ENCODE measurements at places on chromosomes 4 and X.

DNA sequence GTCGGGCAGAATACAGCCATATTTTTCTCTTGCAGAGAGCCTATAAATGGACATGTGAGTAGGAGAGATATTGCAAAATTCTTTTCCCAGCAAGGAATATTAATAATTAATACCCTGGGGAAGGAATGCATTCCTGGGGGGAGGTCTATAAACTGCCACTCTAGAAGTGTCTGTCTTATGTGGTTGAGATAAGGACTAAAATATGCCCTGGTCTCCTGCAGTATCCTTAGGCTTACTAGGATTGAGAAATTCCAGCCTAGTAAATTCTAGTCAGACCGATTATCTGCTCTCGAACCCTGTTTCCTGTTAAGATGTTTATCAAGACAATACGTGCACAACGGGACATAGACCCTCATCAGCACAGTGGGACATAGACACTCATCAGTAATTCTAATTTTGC, 872.6 kb downstream of the FSTL5 start:
- DNase-seq: no peak

DNA sequence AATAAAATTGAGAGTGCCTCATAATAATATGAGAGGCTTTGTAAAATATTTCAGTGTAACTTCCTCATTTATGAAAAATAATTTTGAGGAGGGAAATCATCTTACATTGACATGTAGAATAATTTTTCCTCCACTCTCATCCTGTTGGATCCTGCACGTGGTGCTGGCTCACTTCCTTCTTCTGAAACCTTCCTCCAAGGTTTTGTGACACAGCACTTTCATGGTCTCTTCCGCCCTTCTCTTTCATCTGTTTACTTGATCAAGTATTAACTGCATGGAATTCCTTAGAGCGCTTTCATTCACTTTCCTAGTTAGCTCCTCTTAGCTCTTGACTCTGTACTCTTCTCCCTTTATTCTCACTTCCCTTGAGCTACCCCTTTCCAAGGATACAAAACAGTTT, 246.5 kb downstream of the RAPGEF2 start:
- DNase-seq: no peak

DNA sequence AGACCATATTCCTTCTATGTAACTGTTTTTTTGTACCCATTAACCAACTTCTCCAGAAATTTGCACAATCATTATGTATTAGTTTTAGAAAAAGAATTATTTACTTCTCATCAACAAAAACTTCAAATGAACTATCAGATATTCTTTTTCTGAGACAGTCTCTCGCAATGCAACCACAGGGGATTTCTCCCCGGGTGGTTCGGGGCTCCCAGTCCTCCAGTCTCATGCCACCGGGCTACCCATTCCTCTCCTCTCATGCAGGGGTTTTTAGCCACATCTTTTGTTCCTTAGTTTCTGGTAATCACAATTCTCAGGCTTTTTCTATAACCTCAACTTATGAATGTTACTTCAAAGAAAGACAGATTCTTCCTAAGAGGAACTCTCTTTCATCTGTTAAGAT, 46.6 kb upstream of the CLNK start:
- DNase-seq: no peak

GRCh38 chrX:53080628-53081580, 1.3 kb upstream of the TSPYL2 start:
- no peak for DNase-seq

DNA sequence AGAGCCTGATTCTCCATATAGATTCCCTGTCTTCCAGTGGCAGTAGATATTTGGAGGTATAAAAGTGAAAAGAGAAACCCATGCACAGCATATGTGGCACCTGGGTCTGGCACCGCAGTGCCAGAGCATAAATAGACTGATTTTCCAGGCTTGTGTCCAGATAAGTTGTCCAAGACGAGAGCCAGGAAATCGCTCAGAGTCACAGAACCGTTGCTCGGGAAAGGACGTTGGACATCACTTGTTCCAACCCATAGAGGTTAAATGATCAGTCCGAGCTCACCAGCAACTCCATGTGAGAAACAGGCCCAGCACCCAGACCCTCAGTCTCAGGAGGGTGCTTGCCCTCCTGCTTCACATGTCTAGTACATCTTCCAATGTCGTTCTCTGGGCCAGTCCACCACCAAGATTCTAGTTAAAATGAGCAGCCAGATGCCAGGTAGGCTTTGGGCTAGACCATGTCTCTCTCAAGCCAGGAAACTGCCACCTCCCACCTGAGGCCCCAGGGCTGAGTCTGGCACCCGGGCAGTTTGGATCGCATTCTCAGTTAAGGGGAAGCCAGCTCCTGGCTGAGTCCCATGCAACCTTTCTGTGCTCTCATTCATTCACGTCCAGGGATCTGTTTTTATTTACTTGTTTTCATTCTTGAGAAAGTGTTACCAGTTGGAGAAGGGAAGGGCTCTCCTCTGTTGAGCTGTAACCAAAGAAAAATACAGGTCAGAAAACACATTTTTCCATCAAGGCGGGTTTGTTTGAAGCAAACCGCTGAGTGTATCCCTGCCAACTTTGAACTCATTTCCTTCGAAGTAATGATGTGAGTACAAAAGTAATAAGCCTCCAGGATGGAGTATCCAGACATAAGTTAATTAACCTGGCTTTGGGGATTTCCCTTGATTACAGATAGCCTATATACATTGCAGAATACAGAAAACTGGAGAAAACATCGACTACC, 91.7 kb downstream of the PHOX2B start:
- no peak for DNase-seq

GRCh38 chr4:182560358-182560757, 317.2 kb downstream of the TENM3 start:
- no peak for DNase-seq

DNA sequence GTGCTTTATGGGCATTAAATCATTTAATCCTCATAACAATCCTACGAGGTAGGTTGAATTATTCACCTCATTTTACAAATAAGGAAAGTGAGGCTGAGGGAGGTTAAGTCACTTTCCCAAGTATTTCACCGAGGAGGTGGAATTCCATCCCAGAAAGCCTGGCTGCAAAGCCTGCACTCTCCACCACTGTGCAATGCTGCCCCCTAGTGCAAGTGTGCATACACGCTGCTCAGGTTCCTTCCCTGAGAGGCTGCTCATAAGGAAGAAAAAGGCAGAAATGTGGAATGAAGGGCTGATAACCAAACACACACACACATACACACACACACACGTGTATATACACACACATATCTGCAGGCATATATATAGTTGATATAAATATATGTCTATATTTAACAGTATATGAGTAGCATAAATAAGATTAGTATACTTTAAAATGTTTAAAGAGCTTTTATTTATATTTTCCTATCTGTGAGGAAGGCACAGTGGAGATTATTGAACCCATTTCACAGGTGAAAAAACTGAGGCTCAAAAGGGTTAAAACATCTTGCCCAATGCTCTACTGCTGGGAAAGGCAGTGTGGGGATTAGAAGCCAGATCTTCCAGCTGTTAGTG, 714.5 kb upstream of the TENM3 start:
- no peak for DNase-seq

GRCh38 chr4:53116954-53117353, 248.9 kb downstream of the SCFD2 start:
- no peak for DNase-seq

GRCh38 chr4:52051213-52051614, at the start of gene SPATA18:
Gene SPATA18 (plus strand): TSS chr4:52051304. CDS start chr4:52051705, 401 bp downstream.
- no peak for DNase-seq

GRCh38 chr4:127618427-127618826, 14.3 kb upstream of the INTU start:
- DNase-seq: no peak

- no peak for DNase-seq
Observed at GRCh38 chrX:120358737-120359456, 3.0 kb upstream of the ATP1B4 start.

GRCh38 chr4:213971-214370, 89.7 kb downstream of the ZNF718 start:
- no peak for DNase-seq

- DNase-seq: no peak
Observed at GRCh38 chrX:108316456-108316855, 121.8 kb downstream of the COL4A6 start.

GRCh38 chr4:106299977-106300376, 16.0 kb downstream of the TBCK start:
- DNase-seq: no peak

DNA sequence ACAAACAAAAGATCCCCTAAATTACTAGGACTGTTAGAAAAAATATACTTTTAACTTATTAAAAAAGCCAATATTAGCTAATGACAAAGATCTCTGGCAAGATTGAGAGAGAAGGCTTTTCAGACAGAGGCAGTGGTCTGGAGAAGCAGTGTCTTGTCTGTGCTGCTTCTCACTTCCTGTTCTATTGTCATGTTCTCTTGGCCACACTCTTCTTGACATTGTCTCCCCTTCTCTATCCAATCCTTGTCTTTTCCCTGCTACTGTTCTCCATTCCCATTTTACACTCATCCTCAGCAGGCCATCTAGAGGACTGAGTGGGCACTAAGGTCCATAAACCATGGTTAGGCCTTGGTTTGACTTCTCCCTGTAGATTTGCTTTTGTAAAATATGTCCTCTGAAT, 14.0 kb upstream of the TAPT1 start:
- no peak for DNase-seq

DNA sequence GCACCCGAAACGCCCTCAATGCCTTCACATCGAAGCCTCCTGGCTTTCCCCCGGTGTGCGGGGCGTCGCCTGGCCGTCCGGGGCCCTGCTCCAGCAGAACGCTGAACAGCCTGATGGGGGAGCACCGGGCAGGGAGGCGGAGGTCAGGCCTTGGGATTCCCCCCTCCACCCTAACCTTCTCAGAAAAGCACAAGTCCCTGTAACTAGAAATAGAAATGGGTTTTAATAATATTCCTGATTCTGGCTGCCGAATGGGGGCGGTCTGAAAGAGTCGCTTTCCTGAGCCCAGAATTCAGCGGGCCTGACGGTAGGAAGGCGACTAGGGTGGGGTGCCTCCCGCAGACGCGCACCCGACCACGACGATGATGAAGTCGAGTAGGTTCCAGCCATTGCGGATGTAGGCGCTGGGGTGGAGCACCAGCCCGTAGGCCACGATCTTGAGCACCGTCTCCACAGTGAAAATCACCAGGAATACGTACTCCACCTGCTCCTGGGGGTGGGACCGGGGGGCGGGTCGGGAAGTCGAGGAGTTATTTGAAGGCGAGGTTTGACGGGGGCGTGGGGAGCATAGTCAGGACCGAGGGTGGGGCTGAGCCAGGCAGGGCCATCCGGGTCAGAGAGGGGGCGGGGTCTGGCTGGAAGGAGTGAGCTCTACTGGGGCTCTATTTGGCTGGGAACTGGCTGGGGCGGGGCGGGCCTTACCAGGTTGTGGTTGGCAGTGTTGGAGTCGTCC, 2.5 kb downstream of the CACNA1F start:
- DNase-seq: no peak

- DNase-seq: no peak
Observed at GRCh38 chr4:87962398-87963146, 12.9 kb upstream of the SPP1 start.

DNA sequence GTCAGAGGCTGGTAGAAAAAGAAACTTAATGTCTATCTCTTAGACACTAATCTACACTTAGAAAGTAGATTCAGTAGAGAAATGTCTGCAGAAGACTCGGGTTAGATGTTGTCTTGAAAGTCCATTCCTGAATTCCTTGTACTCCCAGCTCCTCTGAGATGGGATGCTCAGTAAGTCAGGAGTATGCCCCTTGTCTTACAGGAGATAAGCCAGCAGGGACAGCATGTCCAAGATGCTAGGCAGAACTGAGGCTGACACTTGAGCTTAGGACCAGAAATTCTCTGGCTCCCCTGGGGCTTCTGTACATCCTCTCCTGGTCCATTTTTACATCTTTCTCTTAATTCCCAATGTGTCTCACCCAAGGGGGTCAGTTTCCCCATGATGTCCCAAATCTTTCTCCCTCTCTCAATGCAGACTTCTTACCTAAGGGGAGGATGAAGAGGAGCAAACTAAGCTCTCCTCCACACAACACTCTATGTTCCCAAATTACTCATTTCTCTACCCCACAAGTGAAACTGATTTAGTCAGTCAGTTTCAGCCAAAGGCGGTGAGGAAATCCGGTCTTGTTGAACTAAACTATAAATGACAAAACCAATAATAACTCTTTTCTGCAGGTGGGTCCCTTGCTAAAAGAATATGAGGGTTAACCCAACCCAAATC, 558.2 kb upstream of the DIPK2B start:
- no peak for DNase-seq

DNA sequence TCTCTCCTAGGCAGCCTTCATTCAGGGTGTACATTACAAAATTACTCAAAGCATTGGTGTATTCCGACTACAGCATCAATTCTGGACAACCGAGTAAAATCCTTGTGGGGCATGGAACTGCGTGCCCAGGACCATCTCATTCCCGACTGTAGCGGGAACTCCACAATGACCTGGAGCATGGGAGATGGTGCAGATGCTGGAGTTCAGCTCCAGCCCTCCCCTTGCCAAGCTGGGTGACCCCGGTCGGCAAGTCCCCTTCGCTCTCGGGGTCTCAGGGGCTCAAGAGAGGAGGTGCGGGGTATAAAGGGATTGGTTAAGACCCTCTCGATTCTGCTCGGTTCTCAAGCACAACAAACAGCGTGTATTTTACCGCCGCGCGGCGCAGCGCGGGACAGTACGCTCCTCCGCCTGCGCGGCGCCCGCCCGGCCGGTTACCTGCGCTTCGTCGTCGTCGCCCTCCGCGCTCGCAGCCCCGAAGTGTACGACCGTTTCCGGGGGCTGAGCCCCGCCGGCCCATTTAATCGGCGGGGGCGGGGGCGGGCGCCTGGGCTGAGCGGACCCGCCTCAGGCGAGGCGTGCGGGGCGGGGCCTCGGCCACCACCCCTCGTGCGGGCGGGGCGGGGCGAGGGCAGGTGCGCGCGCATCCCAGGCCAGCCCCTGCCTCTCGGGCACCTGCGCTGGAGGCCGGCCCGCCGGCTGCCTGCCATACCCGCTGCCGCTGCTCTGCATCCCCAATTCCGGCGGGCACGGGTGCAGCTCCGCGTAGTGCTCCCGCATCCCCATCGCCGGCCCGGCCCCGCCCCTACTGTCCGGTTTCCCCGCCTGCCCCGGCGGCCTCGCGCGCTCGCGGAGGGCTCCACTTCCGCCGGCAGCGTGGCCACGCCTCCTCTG, at the start of gene G6PD:
Gene G6PD (minus strand): TSS at position 493 of the 891 bp plus-strand sequence. CDS start 691 bp downstream, outside the sequence.
- DNase-seq: no peak

DNA sequence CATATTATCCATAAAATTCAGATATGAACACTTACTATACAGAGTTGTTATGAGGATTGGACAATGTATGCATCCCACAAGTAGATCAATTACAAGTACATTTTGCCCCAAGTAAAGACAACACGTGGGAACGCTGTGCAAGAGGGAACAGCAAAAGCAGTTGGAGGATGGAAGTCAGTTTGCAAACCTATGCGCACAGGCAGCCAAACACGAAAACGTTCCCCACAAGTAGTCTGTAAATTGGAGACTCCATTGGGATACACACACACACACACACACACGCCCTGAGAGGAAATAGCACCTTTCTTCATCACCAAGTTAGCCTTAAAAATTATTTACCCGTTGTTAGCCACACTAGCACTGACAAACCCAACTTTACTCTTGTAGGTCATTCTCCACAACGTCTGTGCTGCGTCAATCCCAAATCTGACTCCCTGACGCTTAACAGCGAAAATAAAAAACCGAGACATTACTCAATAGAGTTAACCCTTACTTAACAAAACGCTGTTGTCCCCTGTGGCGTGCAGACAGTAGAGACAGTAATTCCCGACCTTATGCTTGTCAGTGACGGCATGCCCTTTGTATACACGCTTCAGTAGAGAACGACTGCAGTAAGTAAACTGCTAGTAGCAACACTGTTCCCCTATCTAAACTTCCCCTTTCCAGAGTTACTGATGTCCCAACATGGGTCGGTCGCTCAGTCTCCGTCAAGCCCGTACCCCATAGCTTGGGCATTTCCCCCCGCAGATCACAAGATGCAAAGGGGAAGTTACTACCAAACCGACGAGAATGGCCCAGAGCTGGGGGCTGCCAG, 730 bp downstream of the MANBA start:
- no peak for DNase-seq

Measured in vagina (tissue), 2 donors.